Calu3 (cell line): ENCODE measurements at places on chromosomes 3 and 15.
A peak's percentile ranks its signal among the peaks of the same experiment; 100 is the strongest.

- peak overlapping the region; percentile 11 for H3K27ac ChIP-seq
- peaks cover 19% of the 10 kb centered on the region for H3K4me1 ChIP-seq
- DNase-seq: peak; percentile 31
- H3K36me3 ChIP-seq: peaks cover 37% of the 10 kb centered on the region
Measured at GRCh38 chr15:89575656-89576416, 567 bp downstream of the TICRR start.

- H3K4me3 ChIP-seq: peak overlapping the region; percentile 41
- H3K27ac ChIP-seq: no peak overlapping the region
- H3K27me3 ChIP-seq: peaks cover 9% of the 10 kb centered on the region
- peak; percentile 52 for DNase-seq
Measured at GRCh38 chr15:89665449-89666181, 10.3 kb upstream of the KIF7 start.

DNA sequence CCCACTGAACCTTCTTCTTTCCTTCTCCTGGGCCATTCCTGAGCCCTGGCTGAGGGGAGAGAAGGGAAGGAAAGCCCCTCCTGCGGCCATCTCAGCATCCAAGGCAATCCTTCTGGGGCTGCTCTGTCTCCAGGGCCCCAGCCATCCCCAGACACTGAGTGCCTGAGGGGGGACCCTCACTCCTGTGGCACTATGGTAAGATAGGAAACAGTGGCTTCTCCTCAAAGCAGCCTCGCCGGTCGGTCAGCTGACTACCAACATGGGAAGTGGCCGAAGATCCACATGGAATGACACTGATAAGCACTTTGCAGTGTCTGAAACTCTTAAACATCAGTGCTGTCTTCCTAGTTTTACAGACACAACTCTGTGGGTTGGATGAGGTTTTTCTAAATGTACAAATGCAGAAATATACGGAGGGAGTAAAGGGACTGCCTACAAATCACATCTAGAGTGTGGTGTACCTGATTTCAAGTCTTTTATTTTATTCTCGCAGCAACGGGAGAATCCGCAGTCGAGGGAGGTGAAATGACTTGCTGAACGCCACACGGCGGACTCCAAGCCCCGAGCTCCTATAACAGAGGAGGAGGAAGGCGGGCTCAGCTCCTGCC is 973 bp upstream of the ITPKA start:
- H3K4me3 ChIP-seq: peak overlapping the region; percentile 70
- H3K27me3 ChIP-seq: peaks cover 12% of the 10 kb centered on the region
- H3K4me1 ChIP-seq: peaks cover 8% of the 10 kb centered on the region
- DNase-seq: no peak
- peaks cover 8% of the 10 kb centered on the region for H3K36me3 ChIP-seq
- no peak overlapping the region for H3K27ac ChIP-seq

GRCh38 chr3:24390169-24391130 is 104.2 kb downstream of the THRB start:
- no peaks in the 10 kb centered on the region for H3K4me1 ChIP-seq
- no peaks in the 10 kb centered on the region for H3K27me3 ChIP-seq
- no peaks in the 10 kb centered on the region for H3K36me3 ChIP-seq
- H3K4me3 ChIP-seq: no peak overlapping the region

DNA sequence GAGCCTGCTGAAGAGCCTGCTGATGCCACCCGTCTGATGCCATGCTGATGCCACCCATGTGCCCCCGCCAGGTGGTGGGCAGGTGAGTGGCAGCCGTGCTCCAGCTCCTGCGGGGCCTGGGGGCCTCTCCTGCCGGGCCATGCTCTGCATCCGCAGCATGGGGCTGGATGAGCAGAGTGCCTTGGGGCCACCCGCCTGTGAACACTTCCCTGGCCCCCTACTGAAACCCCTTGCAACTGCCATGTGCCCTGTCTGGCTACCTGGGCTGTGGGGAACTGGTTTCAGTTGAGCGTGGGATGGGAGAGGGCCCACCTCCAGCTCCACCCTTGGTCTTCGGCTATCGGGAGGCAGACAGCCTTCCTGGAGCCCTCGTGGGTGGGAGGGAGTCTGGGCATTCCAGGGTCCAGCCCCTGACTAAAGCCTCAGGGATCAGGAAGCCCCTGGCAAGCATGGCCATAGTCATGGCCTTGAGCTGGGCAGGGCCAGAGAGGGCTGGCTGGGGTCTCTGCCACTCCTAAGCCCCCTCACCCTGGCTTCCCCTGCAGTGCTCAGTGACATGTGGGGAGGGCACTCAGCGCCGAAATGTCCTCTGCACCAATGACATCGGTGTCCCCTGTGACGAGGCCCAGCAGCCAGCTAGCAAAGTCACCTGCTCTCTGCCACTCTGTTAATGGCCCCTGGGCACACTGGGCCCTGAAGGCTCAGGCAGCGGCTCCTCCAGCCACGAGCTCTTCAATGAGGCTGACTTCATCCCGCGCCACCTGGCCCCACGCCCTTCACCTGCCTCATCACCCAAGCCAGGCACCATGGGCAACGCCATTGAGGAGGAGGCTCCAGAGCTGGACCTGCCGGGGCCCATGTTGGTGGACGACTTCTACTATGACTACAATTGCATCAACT is 92.2 kb downstream of the TBC1D2B start:
- no peak for DNase-seq
- no peak overlapping the region for H3K27ac ChIP-seq
- H3K4me3 ChIP-seq: no peak overlapping the region
- peaks cover 26% of the 10 kb centered on the region for H3K27me3 ChIP-seq

GRCh38 chr3:64332459-64333350 is 107.4 kb upstream of the PRICKLE2 start:
- no peak overlapping the region for H3K27ac ChIP-seq
- H3K4me3 ChIP-seq: no peak overlapping the region
- no peaks in the 10 kb centered on the region for H3K4me1 ChIP-seq
- DNase-seq: no peak
- H3K27me3 ChIP-seq: no peaks in the 10 kb centered on the region
- H3K36me3 ChIP-seq: no peaks in the 10 kb centered on the region

- peaks cover 64% of the 10 kb centered on the region for H3K36me3 ChIP-seq
- H3K4me1 ChIP-seq: peaks cover 35% of the 10 kb centered on the region
- H3K27ac ChIP-seq: peak overlapping the region; percentile 87
- peak overlapping the region; percentile 66 for H3K4me3 ChIP-seq
- DNase-seq: peak; percentile 50
Measured at GRCh38 chr3:146161663-146162002, 649 bp upstream of the PLOD2 start.
